Stimulated activated CD8-positive, alpha-beta memory T cell treated with anti-CD3 and anti-CD28 coated beads, Interleukin-7, amount 100 ng/mL, for 1 hour (primary cell): ENCODE measurements at places on chromosomes 3 and 15.

GRCh38 chr3:155428563-155428962 lies 135.1 kb upstream of the STRIT1 start:
- DNase-seq, result no peak

DNA sequence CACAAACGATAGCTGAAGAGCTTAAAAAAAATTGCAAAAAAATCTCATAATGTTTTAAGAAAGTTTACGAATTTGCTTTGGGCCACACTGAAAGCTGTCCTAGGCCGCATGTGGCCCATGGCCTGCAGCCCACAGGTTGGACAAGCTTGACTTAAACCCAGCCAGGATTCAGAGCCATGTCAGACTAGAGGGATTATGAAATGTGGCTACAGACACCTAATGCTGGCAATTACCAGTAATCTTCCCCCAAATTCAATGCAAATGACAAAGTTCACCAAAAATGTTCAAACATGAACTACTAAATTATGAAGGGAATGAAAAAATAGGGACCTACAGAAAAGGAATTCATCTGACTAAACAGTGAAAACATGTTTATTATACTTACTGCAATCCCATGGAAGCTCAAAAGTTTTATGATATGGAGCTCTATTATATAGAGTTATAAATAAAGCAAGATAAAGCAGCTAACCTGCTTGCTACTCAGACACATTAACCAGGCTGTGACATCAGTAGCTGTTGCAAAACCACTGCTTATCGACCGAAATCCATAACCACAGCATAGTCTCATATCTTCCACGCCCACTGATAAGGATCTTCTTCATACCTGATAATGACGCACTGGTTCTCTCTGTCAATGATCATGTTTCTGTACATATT lies 49.2 kb downstream of the LDHAL6B start:
- DNase-seq, result no peak

DNA sequence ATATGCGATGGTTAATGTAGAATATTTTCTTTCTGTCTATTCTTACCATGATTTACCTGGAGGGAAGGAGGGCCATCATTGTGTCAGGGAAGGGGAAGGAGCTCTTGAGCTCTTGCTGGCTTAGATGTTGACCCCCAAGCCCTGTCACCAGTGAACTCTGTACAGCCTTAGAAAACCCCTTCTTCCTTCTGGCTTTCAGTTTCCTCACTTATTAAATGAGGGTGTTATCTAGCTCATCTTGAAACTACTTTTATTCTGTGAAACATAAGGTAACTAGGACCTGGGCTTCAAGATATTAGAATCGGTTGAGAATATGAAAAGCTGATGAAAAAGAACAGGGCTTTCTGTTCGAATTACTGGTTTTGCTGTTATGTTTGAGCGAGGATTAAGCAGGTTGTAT lies 25.1 kb upstream of the UTS2B start:
- DNase-seq, result no peak

GRCh38 chr3:152269056-152269830 lies 514 bp downstream of the MBNL1 start:
- DNase-seq, result no peak

- no peak for DNase-seq
Measured at GRCh38 chr3:195226445-195226844, 44.5 kb downstream of the XXYLT1 start.

DNA sequence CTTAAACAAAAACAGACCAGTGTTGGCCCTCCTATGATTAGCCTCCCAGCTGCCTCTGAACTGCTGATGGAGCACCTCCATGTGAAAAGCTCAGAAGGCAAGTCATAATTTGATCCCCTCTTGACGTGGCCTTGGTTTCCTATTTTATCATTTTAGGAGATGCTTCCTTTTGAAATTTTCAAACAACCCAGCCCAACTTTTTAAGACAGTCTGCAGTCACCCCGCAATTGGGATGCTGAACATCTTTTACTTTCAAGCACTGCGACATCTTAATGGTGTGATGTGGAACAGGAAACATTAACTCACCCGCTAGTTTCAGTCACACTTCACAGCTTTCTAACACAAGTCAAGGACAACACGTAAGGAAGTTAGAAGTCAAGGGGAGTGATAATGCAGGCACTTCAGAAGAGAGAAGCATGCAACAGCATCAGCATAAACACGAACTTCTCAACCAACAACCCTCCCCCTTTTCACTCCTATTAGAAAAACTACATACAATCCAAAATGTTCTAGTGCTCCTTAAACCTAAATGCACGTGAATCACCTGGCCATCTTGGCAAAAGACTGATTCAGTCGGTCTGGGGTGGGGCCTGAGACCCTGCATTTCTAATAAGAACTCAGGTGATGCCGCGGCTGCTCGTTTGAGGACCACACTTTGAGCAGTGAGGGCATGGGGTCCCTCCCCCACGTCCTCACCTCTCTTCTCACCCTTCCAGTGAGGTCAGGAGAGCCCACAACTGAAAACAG lies 161.5 kb downstream of the FOXP1 start:
- no peak for DNase-seq

GRCh38 chr15:34359416-34359815 lies 7.6 kb downstream of the LPCAT4 start:
- DNase-seq, result no peak

DNA sequence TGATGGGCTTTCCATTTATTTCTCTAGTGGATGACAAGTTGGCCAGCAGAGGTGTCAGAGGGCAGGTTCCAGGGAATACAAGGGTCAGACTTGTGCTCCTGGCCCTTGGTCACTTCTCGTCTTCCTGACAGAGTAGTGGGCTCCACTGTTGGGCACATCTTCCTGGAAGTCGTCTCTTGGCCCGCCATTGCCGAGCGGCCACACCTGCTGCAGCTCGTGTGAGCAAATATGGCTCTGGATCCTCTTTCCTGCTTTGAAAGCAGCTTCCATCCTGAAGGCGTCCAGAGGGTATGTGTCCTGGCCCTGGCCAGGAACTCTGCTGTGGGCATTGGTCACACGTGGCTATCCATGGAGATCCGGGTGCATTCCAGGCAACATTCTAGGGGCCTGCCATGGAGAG lies 100.2 kb downstream of the SNRPN start:
- DNase-seq, result no peak

DNA sequence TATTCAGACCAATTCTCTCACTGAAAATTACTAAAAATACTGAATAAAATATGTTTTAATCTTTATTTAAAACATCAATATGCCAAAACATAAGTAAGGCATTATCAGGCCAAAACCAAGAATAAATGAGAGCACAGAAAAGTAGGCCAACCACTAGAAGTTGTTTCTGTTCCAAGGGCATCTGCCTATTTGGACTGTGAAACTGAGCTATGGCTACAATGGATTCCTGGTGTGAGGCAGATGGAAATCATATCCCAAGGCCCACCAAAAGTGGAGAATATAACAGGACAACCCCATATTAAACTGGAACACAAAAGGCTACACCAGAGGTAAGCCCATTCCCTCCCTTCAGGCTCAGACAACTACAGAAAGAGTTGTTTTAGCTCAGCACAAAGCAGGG lies 302.8 kb upstream of the IL12A start:
- no peak for DNase-seq

GRCh38 chr3:108569336-108569735 lies 19.9 kb downstream of the CIP2A start:
- no peak for DNase-seq

DNA sequence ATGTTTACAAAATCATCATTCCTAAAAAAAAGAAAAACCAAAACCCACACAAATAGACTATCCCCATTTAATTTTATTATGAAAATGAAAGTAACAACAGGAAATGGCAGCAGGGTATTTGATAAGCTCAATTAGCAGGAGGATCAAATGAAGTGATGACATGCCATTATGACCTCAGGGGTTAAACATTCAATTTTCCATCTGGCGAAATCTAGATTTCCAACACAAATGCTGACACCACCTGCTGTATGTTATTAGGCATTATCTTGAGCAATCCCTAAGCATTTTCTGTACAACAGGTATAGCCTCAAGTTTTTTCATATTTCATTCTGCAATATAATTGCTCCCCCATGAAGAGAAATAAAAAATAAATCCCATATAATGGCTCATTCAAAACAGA lies 57.1 kb downstream of the SHQ1 start:
- DNase-seq, result no peak

- no peak for DNase-seq
Measured at GRCh38 chr3:132210476-132211346, 106.5 kb upstream of the ACP3 start.
